ENCODE measurements at places on chromosomes 1 and 21. TPM values are rescaled to one million over a fixed set of nuclear protein-coding genes. Genes with fewer than 3 reads are reported as not detected.

GRCh38 chr1:182126272-182126800 is 64.8 kb upstream of the ZNF648 start:
- H3K4me3 ChIP-seq, result no peak overlapping the region
- no peaks in the 10 kb centered on the region for H3K27me3 ChIP-seq
- no peak for DNase-seq
- no peak overlapping the region for H3K27ac ChIP-seq
- no peaks in the 10 kb centered on the region for H3K36me3 ChIP-seq

DNA sequence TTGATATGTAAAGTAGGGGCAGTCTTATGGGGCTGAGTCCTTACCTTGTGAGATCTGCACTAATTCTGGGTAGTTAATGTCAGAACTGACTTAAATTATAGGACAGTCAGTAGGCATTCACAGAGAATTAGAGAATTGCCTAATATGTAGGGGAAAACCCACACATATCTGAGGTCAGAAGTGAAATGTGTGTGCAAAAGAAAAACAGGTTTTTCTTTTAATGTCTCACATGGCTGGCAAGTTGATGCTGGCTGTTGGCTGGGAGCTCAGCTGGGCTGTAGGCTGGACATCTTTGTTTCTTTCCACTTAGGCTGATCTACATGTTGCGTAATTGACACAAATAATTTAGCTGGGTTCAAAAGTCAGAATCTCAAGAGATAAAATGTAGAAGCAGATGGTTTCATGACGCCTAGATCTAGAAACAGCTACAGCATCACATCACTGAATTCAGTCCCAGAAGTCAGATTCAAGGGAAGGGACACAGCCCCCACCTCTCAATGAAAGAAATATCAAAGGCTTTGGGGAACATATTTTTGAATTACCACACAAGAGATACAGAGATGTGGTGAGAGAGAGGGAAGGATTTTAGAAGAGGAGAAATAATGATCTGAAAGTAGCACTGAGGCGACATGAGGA is 98.9 kb downstream of the TNFSF18 start:
- H3K36me3 ChIP-seq, result no peaks in the 10 kb centered on the region
- DNase-seq, result no peak
- no peaks in the 10 kb centered on the region for H3K4me1 ChIP-seq
- H3K27ac ChIP-seq, result no peak overlapping the region
- no peaks in the 10 kb centered on the region for H3K27me3 ChIP-seq

DNA sequence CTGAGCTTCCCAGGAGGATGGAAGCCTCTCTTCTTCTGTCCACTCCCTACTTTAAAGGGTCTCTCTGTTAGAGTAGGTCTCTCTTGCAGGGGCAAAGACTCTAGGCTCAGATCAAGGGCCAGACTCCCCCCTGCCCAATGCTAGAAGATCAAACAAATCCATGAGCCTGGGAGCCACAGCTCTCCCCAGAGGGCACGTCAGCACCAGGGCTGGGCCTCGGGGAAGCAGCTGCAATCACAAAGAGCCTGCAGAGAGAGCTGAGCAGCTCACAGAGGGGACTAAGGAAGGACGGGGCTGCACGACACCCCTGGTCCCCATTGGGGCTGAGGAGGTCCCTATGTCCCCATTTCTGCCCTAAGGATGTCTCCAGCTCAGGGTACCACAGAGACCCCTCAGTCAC is 3.9 kb downstream of the CNTN2 start:
- H3K36me3 ChIP-seq, result no peaks in the 10 kb centered on the region
- no peak overlapping the region for H3K27ac ChIP-seq
- H3K4me1 ChIP-seq, result peaks cover 34% of the 10 kb centered on the region
- H3K4me3 ChIP-seq, result no peak overlapping the region
- DNase-seq, result no peak

GRCh38 chr1:4655674-4656532 is 1.5 kb downstream of the AJAP1 start:
- no peak overlapping the region for H3K4me3 ChIP-seq
- H3K27me3 ChIP-seq, result no peaks in the 10 kb centered on the region
- H3K4me1 ChIP-seq, result no peaks in the 10 kb centered on the region

Gene CLEC20A
- total RNA-seq, result not detected

- H3K27me3 ChIP-seq, result no peaks in the 10 kb centered on the region
Observed at GRCh38 chr1:54850069-54850730, 36.8 kb downstream of the DHCR24 start.

DNA sequence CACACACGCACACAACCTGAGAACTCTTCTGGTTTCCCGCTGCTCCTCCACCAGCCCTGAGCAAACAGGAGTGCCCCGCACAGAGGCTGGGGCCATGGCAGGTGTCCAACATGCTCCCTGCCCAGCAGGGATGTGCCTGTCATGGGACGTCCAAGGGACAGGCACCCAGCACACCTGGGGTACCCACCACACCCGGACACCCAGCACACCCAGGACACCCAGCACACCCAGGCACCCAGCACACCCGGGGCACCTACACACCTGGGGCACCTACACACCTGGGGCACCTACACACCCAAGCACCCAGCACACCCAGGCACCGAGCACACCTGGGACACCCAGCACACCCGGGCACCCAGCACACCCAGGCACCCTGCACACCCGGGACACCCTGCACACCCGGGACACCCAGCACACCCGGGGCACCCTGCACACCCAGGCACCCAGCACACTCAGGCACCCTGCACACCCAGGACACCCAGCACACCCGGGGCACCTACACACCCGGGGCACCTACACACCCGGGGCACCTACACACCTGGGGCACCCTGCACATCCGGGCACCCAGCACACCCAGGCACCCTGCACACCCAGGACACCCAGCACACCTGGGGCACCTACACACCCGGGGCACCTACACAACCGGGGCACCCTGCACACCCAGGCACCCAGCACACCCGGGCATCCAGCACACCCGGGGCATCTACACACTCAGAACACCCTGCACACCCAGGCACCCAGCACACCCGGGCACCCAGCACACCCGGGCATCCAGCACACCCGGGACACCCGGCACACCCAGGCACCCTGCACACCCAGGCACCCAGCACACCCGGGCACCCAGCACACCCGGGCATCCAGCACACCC is 37.9 kb downstream of the UBE2G2 start:
- no peak overlapping the region for H3K27ac ChIP-seq
- DNase-seq, result no peak
- H3K4me3 ChIP-seq, result no peak overlapping the region
- H3K36me3 ChIP-seq, result no peaks in the 10 kb centered on the region

Measured in GM23338 (cell line).